Astrocyte (in vitro differentiated cells and primary cell): ENCODE measurements at places on chromosomes 3 and 15.

- DNase-seq: no peak
Observed at GRCh38 chr3:122679882-122680474, 661 bp upstream of the PARP14 start.

DNA sequence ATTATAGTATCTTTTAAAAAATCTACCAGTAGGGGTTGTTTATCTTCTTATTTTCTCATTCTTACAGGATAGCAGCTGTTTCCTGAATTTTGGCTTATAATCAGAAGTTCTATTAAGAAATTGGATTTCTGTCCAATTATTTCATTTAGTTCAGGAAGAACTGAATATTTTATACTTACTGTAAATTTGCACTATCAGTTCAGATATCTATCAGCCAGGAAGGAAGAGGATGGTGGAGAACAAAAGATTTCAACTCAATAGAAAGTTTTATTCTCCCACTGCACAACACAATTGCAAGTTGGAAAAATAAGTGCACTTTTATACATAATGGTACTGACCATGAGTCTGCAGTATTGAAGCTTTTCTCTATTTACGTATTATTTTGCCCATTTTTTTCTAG is 400.9 kb downstream of the PLOD2 start:
- DNase-seq: no peak

GRCh38 chr3:181868576-181869082 is 156.9 kb downstream of the SOX2 start:
- DNase-seq: no peak

DNA sequence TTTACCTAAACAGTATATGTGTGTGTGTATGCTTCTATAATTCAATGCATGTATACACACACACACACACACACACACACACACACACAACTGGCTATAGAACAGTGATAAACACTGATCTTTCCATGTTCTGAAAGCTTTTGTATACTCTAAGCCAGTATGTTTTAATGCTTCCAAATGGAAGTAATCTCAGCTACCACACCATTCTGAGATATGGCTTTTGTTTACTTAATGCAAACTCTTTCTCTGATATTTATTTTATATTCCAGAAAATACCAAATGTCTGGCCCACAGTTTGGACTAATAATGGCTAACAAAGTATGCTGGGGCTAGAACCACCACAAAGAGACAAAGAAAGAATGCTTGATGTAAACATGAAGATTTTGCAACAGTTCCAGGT is 199.4 kb upstream of the ARHGEF26 start:
- DNase-seq: no peak

DNA sequence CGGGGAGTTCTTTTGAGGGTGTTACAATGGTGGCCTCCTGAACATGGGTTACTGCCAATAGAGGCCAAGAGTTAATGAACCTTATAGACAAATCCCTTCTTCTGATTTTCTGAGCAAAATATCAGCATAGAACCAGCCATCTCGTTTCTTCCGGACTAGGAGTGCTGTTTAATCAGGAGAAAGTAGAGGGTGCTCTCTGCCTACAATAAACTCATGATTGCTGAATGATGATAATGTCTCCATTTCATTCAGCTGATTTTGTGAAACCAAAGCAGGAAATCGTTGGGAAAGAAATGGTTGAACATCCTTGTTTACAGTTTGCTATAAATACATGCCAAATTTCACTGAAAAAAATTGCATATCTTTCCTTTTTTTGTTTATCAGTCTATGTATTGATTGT is 142.8 kb upstream of the PLSCR5 start:
- peak; percentile 16 for DNase-seq
